Ovary (tissue), 10 donors: ENCODE measurements at places on chromosomes 2 and 18. TPM values are rescaled to one million over a fixed set of nuclear protein-coding genes. Genes with fewer than 3 reads are reported as not detected.

CGREF1 gene
- total RNA-seq = 23.9 TPM

PPP1R1C gene
- total RNA-seq = not detected

DNA sequence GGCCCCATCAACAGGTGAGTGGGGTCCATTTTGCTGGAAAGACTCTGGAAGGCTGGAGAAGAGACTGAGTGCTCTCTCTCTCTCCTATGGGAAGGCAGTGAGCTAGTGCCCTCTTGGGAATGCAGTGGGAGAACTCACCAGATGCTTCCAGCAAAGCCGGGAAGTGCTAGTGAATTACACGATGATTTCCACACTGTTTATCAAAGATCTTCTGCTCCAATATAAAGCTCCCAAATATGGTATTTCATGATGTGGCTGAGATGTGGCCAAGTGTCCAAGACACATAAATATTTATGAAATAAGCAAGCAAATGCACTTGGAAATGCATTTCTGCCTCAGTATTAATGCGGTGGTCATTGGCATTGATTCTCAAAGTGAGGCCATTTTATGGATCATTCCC, 135.9 kb downstream of the VAPA start:
- H3K27ac ChIP-seq = no peak overlapping the region
- DNase-seq = no peak
- H3K27me3 ChIP-seq = no peaks in the 10 kb centered on the region
- no peak overlapping the region for H3K4me3 ChIP-seq

DNA sequence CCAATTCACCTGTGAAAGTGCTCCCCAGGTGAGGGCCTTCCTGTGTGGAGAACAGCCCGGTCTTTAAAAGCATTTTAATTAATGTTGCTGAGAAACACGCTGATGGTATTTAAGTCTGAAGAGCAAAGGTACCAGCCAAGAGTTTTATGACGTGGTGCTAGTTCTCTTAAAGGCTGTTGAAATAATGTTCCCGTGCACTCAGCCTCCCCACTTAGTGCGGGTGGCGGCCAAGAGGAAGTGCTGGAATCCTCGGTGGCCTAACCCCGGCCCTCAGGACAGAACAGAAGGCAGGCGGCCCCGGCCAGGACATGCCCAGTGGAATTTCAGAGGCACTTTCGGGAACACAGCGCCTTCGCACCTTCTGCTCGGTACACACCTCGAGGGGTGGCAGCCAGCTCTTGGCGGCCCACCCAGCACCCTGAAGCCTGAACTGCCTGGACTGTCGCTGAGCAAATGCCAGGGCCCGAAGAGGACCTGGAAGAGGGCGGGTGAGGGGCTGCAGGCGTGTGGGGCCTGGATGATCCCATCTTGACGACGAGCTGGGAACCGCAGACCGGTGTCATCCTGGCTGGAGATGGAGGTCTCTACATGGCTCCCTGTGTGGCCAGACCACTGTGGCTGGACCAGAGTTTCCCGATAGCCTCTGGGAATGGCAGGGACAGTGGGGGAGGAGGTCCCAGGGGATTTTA, 142.9 kb downstream of the ASB1 start:
- H3K27ac ChIP-seq = no peak overlapping the region
- no peaks in the 10 kb centered on the region for H3K36me3 ChIP-seq
- no peak overlapping the region for H3K4me3 ChIP-seq
- no peaks in the 10 kb centered on the region for H3K4me1 ChIP-seq
- DNase-seq = no peak
- no peaks in the 10 kb centered on the region for H3K27me3 ChIP-seq

DNA sequence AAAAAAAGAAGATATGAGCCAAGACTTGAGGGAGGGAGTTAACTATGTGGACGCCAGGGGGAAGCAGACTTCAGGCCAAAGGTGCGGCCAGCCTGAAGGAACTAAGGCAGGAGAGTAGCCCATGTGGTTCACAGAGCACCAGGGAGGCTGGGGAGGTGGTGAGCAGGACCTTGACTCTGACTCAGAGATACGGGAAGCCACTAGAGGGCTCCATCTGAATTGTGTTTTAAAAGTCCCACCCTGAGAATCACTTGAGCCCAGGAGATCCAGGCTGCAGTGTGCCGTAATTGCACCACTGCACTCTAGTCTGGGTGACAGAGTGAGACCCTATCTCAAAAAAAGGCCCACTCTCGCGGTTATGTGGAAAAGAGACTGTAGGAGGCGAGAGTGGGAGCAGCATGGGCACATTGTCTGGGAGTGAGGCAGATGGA, 12.3 kb downstream of the CEP192 start:
- H3K36me3 ChIP-seq = no peaks in the 10 kb centered on the region
- H3K4me3 ChIP-seq = no peak overlapping the region
- no peaks in the 10 kb centered on the region for H3K27me3 ChIP-seq
- H3K4me1 ChIP-seq = peaks cover 3% of the 10 kb centered on the region
- no peak overlapping the region for H3K27ac ChIP-seq

- no peak for DNase-seq
- H3K4me1 ChIP-seq = no peaks in the 10 kb centered on the region
- no peaks in the 10 kb centered on the region for H3K36me3 ChIP-seq
These were observed 326.1 kb downstream of the RNF144A start for GRCh38 chr2:7243276-7243675.

GRCh38 chr2:178397002-178397605, 53.9 kb downstream of the PRKRA start:
- H3K4me1 ChIP-seq = no peaks in the 10 kb centered on the region
- no peaks in the 10 kb centered on the region for H3K27me3 ChIP-seq
- DNase-seq = no peak

- peaks cover 3% of the 10 kb centered on the region for H3K4me1 ChIP-seq
- H3K36me3 ChIP-seq = no peaks in the 10 kb centered on the region
- peak overlapping the region; percentile 42 for H3K4me3 ChIP-seq
- H3K27ac ChIP-seq = no peak overlapping the region
- no peaks in the 10 kb centered on the region for H3K27me3 ChIP-seq
These were observed 57.9 kb downstream of the SNORC start for GRCh38 chr2:232927793-232928550.

GRCh38 chr2:205499006-205499405, 183.3 kb upstream of the NRP2 start:
- no peaks in the 10 kb centered on the region for H3K36me3 ChIP-seq
- no peaks in the 10 kb centered on the region for H3K4me1 ChIP-seq

- no peaks in the 10 kb centered on the region for H3K27me3 ChIP-seq
- DNase-seq = no peak
- H3K4me1 ChIP-seq = peaks cover 2% of the 10 kb centered on the region
- no peak overlapping the region for H3K4me3 ChIP-seq
- no peak overlapping the region for H3K27ac ChIP-seq
- H3K36me3 ChIP-seq = no peaks in the 10 kb centered on the region
These were observed 139.0 kb upstream of the LINC00305 start for GRCh38 chr18:64287926-64288325.
